ENCODE measurements at places on chromosomes 11 and 22. TPM values are rescaled to one million over a fixed set of nuclear protein-coding genes. Genes with fewer than 3 reads are reported as not detected.

DNA sequence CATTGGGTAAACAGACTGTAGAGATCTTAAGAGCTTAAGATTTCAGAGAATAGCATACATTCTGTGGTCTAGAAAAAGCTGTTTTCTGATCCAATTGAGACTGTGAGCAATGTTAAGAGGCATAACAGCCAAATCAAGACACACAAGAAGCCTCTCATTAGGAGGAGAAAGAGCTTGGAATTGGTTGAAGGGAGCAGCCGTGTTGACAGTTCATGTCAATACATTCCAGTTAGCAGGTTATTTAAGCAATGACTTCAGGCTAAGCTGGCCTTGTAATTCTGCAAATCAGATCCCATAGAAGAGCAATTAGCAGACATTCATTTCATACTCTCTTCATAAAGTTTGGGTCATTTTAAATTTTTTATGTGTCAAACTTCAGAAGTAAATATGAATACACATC, 50.9 kb downstream of the ETS1 start:
- no peak for DNase-seq

GRCh38 chr22:29186302-29186701, 19.4 kb upstream of the EMID1 start:
- no peak for DNase-seq

GRCh38 chr22:35400501-35400790, 506 bp downstream of the MCM5 start:
- DNase-seq, result no peak

The TMEM126A gene
- total RNA-seq, result 24.8 TPM
